Tibial nerve (tissue), 4 donors: ENCODE measurements at places on chromosomes 12 and 14. TPM values are rescaled to one million over a fixed set of nuclear protein-coding genes. Genes with fewer than 3 reads are reported as not detected.

Gene SRRM4
- total RNA-seq = not detected

Gene B3GNT4
- total RNA-seq = not detected

- DNase-seq = no peak
Observed at GRCh38 chr12:88472775-88473174, 107.5 kb downstream of the KITLG start.

Gene NFE2
- total RNA-seq = not detected

- peak; percentile 69 for DNase-seq
Observed at GRCh38 chr12:7188562-7189397, 706 bp upstream of the PEX5 start.

Gene COX8C
- not detected for total RNA-seq

Gene CEP170B
- 11.5 TPM for total RNA-seq

Gene FAR2
- total RNA-seq = 8.6 TPM

GRCh38 chr12:41479426-41479825, 291.3 kb downstream of the PDZRN4 start:
- no peak for DNase-seq

DNA sequence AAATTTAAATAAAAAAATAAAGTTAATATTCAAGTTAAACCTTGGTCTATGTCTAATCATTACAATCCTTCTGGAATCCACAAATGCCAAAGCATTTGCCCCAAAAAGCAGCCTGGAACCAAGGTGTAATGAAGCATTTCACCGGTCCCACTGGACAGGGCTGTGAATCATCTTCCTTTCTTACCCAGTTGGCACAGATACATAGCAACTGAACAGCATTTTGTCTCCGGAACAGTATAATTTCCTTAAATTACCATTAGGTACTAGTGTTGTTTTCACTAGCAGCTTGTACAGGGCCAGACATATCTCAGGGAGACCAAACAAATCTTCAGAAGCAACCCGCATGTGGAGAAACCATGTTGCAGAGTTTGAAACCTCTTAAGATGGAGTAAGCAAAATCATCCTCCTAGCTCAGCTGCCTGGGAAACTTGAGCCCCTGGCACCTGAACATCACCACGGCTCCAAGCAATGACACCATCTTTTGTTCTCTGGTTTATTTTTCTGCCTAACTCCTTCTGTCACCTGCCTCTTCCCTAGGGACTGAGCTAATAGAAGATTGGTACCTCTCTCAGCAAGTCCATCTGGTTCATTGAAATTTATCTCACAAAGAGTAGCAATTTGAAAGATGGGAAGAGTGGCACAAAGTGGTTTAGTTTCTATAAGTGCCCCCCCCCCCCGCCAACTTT, 17.9 kb upstream of the MDM1 start:
- no peak for DNase-seq

GRCh38 chr12:27785882-27786570, 6.0 kb upstream of the MANSC4 start:
- DNase-seq = no peak

- DNase-seq = no peak
Observed at GRCh38 chr12:69686731-69687130, 12.4 kb downstream of the BEST3 start.

GRCh38 chr12:16604596-16605252, 1.2 kb downstream of the LMO3 start:
- DNase-seq = no peak

- DNase-seq = no peak
Observed at GRCh38 chr12:108686780-108687179, 44.5 kb downstream of the CORO1C start.

Gene ATG101
- 39.9 TPM for total RNA-seq

GRCh38 chr12:116303929-116304328, 26.4 kb upstream of the MED13L start:
- DNase-seq = peak; percentile 32

Gene KLHDC1
- 6.6 TPM for total RNA-seq

DNA sequence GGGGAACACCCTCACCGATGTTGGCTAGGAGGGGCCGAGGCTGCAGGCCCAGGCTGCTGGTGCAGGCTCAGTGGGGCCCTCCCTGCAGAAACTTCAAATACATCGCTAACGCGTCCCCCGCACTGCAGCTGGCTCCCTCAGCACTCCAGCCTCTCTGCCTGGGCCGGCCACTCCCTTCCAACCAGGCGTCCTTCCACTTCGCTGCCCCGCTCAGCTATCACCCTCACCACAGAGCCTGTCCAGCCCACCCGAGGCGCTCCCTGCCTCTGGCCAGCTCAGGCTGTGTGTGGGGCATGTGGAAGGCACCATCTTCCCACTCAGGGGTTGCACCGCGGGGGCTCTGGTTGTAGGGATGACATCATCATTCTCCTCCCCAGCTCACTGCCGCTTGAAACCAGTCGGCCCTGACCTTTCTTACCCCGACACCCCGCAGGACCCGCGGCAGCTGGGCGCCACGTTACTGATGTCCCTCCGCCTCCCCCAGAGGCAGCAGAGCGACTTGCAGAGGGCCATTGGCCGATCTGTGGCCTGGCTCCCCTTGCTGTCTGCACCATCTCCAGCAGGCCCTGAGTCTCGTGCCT, 199.9 kb upstream of the RTL1 start:
- DNase-seq = no peak

Gene MMP14
- total RNA-seq = 155 TPM

DNA sequence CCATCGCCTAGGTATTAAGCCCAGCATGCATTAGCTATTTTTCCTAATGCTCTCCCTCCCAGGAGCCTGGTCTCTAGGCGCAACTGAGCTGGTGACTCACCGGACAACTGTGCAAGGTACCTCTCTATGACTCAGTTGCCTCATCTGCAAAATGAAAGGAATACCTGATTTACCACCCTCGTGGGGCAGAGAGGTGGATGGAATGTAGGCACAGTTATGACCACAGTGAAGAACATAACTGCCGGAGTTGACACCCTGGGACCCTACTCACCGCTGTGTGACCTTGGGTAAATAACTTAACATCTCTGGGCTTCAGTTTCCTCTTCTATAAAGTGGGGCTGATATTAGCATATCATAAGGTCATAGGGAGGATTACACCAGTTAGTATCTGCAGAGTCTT, 22.6 kb downstream of the BCL11B start:
- DNase-seq = no peak

DNA sequence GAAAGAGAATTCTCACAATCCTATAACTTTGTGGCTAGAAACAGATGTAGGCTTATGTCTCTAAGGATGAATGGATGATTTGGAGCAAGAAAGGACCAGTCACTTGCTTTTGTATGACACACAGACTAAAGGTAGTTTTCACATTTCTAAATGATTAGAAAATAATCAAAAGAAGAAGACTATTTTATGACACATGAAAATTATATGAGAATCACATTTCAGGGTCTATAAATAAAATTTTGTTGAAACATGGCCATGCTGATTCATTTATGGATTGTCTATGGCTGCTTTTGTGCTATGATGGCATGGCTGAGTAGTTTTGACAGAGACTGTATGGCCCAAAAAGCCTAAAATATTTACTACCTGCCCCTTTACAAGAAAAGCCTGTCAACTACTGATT, 49.4 kb upstream of the FRMD6 start:
- DNase-seq = no peak

Gene FOXA1
- not detected for total RNA-seq

DNA sequence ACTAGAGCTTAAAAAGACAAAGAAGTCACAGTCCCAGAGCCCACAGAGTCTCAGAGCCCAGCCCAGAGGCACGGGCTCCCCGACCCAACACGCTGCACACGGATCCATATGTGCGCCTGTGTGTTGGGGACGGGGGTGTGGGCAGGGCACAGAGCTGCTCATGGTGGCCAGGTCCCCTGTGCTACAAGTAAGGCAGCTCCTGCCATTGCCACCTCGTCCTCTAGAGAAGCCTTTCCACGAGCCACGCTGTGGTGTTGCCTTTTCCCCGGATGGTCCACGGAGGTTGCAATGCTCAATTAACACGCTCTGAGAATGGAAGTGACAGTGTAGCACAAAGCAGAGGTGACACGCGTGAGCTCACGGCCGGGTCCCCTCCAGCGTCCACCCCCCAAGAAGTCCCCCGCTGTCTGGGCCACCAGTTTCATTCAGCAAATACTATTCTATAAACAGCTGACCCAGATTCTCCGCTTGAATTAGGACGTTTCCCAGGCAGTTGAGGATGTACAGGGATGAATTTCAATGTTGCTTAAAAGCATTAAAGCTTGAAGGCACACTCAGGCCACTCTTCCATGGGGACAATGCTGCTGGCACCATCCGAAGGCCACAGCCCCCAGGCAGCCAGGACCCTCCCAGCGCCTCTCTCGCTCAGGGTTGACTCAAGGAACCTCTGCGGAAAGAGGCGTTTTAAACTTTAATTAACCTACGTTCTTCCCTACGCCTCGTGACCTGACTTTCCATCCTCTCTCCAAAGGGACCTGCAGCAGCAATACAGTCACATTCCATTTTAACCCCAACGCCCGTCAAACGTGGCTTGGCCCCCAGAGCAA, 22.7 kb upstream of the EIF5 start:
- DNase-seq = no peak

Gene BORCS5
- total RNA-seq = 32.6 TPM

- no peak for DNase-seq
Observed at GRCh38 chr12:94763462-94763861, 113.1 kb upstream of the TMCC3 start.

DNA sequence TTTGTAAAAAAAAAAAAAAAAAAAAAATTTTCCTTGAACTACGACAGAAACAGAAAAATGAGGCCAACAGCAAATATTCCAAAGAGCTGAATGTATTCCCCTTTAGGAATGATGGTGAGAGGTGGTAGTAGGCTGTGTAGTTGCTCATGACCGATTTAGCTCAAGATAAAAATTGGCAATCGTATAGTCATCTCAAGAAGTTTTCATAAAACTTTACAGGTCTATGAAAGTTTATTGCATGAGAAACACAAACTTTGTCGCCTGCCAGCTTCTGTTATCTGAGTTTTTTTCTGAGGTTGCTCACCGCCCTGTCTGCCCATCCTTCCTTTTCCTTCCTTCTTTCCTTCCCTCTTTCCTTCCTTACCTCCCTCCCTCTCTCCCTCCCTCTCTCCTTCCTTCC, 605.5 kb downstream of the BCL11B start:
- DNase-seq = no peak

Gene DBX2
- not detected for total RNA-seq

GRCh38 chr12:95802482-95803270, 12.1 kb upstream of the NTN4 start:
- no peak for DNase-seq

DNA sequence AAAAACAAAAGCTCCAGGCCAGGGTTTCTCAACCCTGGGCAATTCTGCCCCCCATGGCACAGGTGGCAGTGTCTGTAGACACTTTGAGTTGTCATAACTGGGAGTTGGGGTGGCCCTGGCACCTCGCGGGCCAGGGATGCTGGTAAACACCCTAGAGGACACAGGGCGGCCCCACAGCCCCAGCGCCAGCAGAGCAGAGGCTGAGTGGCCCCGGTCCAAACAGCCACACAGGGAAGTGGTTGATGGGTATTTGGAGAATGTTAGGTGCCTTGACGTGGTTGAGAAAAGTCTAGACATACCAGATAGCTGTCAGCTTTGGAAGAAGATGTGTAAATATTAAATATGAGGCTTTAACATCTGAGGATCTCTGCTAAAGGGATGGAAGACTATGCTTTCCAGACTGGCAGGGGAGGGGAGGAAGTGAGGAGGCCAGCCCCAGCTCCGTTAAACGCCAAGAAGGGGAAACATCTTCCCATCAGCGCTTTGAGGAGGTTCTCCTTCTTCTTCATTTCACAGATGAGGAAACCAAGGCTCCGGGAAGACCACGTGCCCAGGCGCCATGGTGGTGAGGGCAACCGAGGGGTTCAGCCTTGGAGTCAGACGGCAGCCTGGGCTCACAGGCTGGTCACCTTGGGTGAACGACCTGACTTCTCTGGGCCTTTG, 103.7 kb downstream of the SCARB1 start:
- no peak for DNase-seq

Gene SLC2A3
- 129 TPM for total RNA-seq

Gene SYNE3
- 97.0 TPM for total RNA-seq
